ENCODE measurements at places on chromosomes 12 and 14.
A peak's percentile ranks its signal among the peaks of the same experiment; 100 is the strongest.

GRCh38 chr12:64781280-64782190, 22.3 kb upstream of the GNS start:
- peak; percentile 65 for DNase-seq

GRCh38 chr14:55754471-55754870, 174.5 kb downstream of the KTN1 start:
- DNase-seq = no peak

GRCh38 chr12:32947206-32948067, 50.9 kb upstream of the PKP2 start:
- DNase-seq = peak; percentile 61

DNA sequence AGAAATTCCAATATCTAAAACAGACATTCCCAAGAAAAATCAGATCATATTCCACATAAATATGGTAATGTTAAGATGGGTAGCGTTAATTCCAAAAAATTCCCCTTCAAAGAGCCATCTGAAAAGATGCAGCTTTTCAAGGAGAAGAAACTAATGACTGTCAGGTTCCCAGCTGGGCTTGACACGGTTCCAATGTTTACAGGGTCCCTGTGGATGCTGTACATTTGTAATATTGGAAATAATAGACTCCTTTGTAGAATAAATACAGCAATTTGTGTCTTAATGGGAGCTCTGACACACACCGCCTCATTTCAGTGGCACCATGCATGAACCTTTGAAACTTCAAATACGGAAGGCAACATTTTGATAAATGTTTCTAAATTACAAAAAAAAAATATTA, 140.6 kb downstream of the ITPR2 start:
- DNase-seq = no peak

- DNase-seq = no peak
These were observed 165.4 kb upstream of the CRY1 start for GRCh38 chr12:107258780-107259179.

GRCh38 chr12:76199808-76200207, 115.3 kb upstream of the NAP1L1 start:
- DNase-seq = no peak

- DNase-seq = no peak
These were observed 16.4 kb upstream of the HVCN1 start for GRCh38 chr12:110705309-110705708.

DNA sequence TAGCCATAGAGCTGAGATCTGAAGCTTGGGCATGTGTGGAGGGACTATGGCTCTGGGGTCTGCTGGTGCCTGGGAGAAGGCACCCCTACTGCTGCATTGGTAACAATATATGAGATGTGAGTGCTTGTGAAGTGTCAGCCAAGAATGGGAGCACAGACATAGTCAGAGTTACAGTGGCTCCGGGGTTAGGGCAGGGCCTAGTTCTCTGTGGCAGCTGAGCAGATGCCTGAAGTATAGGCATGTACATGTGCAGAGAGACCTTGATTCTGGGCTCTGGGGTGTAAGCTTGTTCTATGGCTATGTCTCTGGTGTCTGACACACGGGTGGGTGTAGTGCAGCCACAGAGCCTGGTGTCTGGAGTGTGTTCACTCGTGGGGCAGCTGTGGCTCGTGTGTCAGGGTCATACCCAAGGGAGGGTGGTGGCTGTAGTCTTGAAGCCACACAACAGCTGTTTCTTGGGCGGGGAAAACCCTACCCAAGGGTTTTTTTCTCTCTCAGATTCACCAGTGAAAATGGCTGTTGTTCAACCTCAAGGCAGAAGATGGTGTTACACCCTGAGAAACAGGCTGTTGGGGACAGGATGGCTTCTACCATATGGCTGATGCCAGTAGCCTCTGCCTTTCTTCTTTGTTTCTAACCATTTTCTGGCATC, 11.9 kb upstream of the TCL1A start:
- no peak for DNase-seq

- DNase-seq = no peak
These were observed 237.6 kb upstream of the AMIGO2 start for GRCh38 chr12:47317175-47317915.

DNA sequence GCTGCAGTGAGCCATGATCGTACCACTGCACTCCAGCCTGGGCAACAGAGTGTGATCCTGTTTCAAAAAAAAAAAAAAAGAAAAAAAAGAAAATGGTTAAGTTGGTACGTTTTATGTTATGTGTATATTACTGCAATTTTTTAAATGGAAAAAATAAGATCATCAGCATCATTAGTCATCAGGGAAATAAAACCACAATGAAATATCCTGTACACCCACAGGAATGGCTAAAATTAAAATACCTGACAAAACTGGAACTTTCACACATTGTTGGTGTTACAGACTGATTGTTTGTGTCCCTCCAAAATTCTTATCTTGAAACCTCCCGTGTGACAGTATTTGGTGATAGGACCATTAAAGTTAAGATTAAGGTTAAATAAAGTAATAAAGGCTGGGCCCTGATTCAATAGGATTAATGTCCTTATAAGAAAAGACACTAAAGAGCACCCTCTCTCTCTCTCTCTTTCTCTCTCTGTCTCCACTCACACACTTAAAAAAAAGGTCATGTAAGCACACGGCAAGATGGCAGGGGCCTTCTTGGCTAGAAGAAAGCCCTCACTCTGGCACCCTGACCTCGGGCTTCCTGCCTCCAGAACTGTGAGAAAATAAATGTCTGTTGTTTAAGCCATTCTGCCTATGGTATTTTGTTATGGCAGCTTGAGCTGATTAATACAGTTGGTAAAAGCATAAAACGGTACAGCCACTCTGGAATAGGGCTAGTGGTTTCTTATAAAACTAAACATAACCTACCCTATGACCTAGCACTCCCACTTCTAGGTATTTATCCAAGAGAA, 48.3 kb upstream of the ZFP36L1 start:
- DNase-seq = no peak

GRCh38 chr12:42450248-42450647, 124.3 kb downstream of the PPHLN1 start:
- DNase-seq = no peak

DNA sequence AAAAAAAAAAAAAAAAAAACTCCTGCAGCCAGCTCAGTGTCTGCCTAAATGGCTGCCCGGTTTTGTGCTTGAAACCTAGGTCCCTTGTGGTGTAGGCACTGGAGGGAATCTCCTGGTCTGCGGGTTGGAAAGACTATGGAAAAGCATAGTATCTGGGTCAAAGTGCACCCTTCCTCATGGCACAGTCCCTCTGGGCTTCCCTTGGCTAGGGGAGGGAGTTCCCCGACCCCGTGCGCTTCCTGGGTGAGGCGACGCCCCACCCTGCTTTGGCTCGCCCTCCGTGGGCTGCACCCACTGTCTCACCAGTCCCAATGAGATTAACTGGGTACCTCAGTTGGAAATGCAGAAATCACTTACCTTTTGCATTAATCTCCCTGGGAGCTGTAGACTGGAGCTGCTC, 14.3 kb downstream of the PTCSC3 start:
- no peak for DNase-seq

DNA sequence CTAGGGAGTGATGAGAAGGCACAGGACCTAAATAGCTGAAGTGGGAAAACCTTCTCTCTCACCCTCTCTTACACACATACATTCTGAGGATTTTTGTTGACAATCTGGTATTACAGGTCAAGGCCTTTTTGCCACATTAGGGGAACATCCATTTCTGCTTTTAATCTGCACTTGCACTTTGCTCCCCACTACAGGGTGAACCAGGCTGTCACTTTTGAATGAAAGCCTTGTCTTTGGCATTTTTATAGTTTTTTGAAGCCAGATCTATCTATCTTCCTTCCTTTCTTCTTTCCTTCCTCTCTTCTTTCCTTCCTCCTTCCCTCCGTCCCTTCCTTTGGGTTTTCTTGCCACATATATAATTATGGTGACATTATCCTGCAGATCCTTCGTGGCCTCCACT, 165.9 kb upstream of the OTX2 start:
- no peak for DNase-seq

GRCh38 chr12:54328595-54329337, 3.8 kb downstream of the COPZ1 start:
- DNase-seq = peak; percentile 50

GRCh38 chr12:24546084-24546483, 402.8 kb downstream of the BCAT1 start:
- no peak for DNase-seq

- no peak for DNase-seq
These were observed 115.8 kb downstream of the GCH1 start for GRCh38 chr14:54786838-54787237.

- no peak for DNase-seq
These were observed 51.3 kb downstream of the ZNF664 start for GRCh38 chr12:124024263-124024678.

- no peak for DNase-seq
These were observed 439.4 kb upstream of the DCN start for GRCh38 chr12:91622037-91622436.

- no peak for DNase-seq
These were observed 15.8 kb upstream of the ANKRD9 start for GRCh38 chr14:102525219-102525928.

- no peak for DNase-seq
These were observed 157.6 kb upstream of the VASH1 start for GRCh38 chr14:76603713-76604112.

DNA sequence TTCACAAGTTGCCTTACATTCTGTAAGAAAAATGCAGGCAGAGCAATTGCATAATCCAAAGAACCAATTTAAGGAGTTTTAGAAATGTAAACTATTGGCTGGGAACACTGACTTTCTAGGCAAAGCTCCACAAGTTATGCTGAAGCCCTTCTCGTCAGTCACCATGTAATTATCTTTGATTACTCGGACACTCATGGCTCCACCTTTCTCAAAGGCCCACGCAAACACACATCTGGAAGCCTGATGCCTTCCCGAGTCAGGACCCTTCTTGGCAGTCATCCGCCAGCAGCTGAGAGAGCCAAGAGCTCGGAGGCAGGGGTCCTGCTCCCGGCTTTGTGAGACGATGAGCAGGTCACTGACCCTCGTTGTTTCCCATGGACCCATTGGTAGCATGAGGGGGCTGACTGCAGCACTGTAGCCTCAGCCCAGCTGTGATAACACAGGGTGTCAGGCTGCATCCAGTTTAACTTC, 202.2 kb downstream of the TMEM132D start:
- DNase-seq = peak; percentile 2

DNA sequence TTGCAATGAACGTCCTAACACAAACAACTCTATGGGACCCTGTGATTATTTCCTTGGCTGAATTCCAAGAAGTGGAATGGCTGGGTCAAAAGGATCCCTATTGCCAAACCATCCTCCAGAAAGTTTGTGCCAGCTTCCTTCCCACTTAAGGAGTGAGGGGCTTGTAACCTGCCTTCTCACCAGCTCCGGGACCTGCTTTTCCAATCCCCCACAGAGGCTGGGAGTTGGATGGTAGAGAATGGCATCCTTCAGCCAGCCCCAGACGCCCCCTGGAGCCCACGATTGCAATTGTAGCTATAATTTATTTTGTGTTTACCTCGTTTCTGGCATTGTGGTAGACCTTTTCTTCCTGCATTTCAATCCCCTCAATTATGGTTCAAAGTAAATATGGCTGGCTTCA, 9.7 kb upstream of the ZDHHC22 start:
- peak; percentile 89 for DNase-seq

DNA sequence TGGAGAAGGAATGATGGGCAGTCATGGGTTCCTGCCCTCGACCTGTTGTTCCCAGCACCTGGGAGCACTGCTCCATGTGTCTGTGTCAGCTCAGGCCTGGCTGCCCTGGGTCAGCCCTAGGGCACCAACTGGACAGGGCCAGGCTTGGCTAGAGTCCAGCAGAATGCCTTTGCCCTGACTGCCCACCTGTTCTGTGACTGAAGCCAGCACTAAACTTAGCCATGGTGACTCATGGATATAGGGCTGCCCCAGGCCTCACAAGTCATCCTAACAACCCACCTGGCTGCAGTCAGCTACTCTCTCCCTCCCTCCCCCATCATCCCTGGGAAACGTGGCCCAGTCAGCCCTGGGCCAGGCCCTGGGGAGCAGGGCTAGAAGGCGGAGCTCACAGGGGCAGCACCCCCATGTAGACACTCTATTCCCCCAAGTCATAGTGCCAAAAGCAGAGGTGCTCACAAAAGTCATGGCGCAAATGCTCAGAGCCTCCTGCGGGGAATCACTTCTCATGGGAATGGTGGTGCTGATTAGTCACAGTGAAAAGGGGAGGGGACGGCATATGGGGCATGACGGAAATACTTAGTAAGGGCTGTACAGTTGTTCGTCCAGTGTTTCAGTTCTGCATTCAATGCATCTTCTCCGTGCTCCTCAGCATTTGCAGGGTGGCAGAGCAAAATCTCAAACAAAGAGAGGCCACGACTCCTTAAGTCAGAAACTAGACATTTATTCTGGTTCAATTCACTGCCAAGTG, 52.0 kb upstream of the NTF3 start:
- no peak for DNase-seq

DNA sequence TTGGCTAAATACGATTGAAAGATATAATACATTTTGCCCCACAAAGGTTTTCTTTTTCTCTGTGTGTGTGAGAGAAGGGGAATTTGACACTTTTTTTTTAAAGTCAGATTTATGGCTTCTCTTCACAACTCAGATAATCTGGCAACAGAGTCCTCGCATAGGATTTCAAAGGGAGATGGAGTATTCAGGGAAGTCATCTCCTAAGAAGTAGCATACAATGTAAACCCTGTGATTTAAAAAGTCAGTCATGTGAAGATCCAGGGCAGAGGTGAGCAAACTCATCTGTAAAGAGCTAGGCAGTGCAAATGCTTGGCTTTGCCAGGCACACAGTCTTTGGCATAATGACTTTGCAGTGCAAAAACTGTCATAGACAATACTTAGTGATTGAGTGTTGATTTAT, 1526.3 kb downstream of the AACS start:
- DNase-seq = no peak

GRCh38 chr12:68579254-68579653, 31.4 kb upstream of the RAP1B start:
- no peak for DNase-seq

GRCh38 chr14:81123811-81124210, 96.9 kb downstream of the GTF2A1 start:
- no peak for DNase-seq

GRCh38 chr12:6222078-6222654, 22.0 kb downstream of the CD9 start:
- DNase-seq = no peak

DNA sequence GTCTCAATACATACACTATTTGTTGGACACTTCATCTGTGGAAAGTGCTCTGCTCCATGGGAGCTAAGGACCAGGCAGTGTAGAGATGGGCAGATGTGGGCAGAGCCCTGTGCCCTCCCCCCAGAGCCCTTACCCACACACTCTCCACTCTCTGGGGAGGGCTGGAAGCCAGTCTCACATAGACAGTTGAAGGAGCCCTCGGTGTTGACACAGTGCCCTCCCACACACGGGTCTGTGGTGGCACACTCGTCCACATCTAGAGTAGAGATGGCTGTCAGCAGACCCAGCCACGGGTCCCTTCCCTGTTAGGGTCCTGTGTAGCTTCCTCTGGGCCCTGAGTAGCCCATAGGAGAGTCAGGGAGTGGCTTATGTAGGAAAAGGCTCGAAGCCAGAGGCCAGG, 14.3 kb downstream of the ISCA2 start:
- DNase-seq = no peak

GRCh38 chr12:48031135-48031960, 27.1 kb upstream of the COL2A1 start:
- peak; percentile 59 for DNase-seq

All from GM23338 (cell line).